Activated CD8-positive, alpha-beta memory T cell treated with anti-CD3 and anti-CD28 coated beads, Interleukin-2, amount 50 U/mL, for 48 hours (primary cell): ENCODE measurements at places on chromosomes 5 and 9.

GRCh38 chr5:108148715-108149139 is 233.2 kb downstream of the FBXL17 start:
- no peak for DNase-seq

GRCh38 chr9:81787747-81788632 is 98.6 kb upstream of the TLE1 start:
- DNase-seq, result no peak

DNA sequence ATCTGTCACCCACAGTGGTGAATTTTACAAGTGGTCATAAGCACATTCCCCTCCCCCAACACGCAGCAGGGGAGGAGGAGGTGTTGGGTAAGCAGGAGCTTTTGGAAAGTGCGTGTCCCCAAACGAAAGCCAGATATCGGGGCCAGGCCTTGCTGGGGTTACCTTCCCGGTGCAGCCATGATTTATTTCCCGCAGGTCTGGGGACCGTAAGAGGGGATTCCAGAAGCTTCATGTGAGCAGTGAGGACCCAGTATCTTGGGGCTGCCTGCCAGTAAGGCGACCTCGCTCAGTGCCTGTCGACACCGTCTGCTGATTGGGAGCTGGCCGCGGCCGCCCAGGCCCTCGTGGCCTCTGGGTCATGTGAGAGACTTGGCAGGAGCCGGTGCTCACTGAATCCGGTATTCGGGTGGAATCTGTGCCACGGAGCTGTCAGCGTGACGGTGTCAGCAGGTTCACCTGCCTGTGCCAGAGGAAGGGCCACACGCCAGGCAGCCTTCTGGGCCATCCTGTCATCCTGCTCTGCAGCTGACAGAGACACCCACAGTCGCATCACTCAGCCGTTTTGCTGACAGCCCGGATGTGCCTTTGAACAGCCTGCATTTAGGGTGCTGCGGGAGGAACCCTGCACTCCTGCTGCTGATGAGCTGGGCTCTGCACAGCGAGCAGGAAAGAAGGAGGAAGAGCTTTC is 37.3 kb downstream of the SEC61B start:
- peak; percentile 62 for DNase-seq

DNA sequence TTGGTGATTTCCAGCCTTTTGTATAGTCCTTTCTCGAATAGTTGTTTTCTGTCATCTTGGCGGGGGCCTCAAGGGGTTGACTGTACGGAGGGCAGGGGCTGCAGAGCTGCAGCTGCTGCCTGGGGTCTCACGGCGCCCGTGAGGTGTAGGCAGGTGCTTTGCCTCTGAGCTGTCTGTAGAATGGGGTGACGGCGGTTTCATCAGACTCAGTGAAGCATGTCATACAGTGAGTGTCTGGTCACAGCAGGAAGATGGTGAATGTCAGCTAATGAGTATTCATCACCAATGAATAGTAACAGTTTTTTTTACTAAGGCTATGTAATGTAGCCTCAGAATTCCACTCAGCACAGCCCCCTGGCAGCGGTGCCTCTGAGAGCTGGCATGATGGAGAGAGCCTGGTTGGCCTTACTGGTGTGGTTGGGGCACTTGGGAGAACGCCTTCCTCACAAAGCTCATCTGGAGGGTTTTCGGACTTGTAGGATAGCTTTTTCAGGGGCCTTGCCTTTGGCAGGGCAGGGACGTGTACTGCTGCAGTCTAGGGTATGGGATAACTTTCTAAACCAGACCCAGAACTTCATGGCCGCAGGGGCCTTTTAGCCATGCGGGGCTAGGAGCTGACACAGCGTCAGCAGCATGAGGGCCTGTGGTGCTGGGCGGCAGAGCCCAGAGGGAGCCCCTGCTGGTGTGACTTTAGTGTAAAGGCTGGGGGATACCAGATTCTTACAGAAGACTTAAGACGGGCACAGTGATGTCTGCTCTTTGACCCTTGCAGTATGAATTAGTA is 15.0 kb downstream of the TENT4A start:
- no peak for DNase-seq

DNA sequence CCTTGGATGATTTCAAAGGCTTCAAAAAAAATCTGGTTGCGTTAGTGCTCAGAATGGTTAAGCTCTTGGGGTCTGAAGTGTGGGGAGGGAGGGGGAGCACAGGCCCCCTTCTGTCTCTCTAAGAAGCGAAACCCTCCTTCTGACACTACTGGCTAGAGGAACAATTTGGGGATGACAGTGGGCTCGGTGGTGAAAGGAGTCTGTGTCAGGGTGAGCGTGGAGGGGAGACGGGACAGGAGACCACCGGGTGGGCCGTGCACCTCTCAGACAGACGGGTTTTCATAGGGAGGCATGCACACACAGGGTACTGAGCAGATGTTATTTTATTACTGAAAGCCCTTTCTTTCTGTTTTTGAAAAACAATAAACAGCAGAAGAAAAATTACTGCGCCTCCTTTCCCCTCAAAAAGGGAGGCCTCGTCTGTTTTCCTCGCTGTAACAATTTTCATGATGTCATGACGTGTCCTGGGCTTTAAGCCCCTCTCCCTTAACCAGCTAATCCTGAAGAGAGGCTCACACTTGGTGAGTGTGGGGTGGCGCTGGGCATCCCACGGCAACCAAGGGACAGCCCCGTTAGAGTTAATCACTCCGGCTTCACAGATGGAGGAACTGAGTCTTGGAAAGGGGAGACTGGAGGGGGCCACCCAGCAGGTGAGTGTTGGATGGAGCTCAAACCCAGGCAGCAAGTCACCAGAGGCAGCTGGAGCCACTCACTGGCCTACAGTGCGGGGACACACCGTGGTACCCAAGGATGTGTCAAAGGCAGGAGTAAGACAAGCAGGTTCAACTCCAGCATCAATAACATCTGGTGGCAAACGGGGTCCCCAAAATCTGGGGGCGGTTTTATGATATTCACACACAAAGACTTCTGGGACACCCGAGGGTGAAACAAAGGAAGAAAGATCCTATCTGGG is 53.4 kb downstream of the PTCH1 start:
- no peak for DNase-seq

DNA sequence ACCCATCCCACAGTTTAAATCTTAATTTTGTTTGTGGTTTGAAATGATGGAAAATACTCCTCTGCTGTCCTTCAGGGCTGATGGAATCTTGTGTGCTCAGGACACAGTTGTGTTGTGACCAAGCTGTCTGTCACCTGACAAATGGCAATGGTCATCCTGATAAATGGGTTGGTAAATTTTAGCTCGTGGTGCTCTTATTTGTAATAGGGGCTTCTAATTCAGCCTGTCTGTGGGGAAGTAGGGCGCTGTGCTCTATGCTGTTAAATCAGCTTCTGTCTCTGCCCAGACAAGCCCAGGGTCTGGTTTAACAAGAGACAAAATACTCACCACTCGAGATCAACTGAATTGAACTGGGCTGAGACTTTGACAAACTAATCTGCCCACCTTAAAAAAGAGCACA is 4.5 kb downstream of the LRRTM2 start:
- no peak for DNase-seq

DNA sequence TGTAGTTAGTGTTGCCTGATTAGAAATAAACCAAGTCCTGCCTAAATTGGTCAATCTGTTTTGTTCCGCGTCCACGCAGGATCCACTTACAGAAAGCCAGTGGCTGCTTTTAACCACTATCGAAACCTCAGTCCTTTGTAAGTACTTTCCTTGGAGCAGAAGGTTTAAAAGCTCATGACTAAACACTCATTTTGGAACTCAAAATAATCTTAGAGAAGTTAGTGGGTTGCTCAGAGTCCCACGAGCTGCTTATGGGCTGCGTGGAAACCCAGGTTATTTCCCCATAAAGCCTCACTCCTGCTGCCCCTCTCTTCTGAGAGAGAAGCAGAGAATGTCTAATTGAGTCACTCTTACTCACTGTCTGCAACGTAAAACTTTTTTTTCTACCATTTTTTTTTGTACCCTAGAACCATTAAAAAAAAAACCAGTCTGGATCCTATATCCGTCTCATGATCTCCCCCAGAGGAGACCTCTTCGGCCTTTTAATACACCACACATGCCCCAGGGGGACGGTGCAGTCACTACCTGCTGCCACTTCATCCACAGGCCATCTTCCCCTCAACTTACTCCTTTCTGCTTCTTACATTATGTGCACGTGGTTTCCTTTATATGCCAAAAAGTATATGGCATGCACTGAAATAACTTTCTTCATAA is 7.6 kb downstream of the BASP1 start:
- no peak for DNase-seq

DNA sequence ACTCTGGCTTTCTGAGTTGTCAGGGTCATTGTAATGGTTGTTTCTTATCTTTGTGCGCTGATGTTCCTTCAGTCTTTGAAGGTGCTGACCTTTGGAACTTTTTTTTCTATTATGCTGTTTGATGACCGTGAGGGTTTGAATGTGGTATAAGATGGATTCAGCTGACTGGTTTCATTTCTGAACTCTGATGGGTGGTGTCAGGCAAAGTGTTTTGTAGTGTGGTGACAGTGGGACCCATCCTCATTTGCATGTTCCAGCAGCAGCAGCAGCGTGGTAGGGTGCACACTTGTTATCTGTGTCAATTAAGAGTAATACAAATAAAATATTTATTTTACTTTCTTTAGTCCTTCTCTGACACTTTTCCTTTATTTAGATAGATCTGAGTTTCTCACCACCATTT is 227.7 kb upstream of the PRR16 start:
- no peak for DNase-seq

DNA sequence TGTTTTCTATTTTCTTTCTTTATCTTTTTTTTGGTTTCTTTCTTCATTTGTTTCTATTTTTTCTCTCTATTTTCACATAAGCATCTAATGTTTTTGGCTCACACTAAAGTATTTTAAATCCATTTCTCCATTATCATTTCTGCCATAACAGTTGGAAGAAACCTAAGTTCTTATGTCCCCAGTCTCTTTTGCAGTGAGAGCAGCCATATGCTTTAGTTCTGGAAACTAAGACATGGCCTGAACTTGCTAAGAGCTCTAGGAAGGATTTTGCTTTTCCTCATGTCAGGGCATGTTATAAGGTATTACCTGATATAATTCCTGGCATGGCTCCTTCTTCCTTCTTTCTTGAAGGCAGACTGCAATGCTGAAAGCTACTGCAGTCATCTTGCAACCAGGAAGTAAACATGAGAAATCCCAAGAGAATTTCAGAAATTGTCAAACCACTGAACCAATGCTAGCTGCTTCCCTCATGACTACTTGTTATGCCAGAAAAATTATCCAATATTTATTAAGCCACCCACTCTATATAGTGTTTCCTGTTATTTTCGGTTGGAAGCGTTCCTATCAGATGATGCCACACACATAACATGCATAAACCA is 171.1 kb downstream of the TAF11L14 start:
- DNase-seq, result no peak

DNA sequence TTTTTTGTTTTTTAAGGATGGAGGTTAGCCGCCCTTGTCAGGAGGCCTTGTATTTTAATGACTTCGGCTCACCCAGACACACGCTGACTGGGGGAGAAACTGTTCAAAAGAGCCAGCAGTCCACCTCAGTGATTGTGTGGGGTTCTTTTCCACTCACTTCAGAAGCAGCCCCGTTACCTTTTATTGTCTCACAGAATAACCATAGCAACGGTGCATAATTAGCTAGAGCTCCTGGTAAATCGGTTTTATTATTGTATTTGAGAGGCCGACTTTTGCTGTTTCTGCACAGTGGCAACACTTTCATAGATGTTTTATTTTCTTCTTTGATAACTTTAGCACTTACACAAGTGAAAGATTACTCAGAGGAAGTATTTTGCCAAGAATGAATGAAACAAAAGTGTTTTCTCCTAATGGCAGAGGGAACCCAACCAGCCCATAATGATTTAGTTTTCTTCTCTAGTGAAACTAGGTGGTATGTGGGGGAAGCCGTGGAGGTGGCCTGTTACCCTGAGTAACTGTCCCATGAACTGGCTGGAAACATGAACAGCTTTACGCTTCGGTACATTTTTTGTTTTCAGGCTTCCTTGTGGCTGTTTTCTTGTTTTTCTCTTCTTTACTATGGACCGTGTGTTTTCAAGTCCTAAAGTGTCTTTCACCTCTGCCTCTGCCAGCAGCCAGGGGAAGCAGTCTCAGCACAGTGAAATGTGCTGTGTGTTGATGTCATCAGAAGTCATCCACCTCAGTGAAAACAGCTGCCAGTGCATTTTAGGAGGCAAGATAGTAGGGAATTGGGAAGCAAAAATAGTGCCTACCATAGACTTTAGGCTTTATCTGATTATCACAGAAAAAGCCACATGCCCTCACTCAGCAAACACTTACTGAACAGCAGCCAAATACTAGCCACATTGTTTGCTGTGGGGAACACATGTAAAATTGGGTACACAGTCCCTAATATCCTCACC is 414.7 kb downstream of the KDM4C start:
- no peak for DNase-seq

DNA sequence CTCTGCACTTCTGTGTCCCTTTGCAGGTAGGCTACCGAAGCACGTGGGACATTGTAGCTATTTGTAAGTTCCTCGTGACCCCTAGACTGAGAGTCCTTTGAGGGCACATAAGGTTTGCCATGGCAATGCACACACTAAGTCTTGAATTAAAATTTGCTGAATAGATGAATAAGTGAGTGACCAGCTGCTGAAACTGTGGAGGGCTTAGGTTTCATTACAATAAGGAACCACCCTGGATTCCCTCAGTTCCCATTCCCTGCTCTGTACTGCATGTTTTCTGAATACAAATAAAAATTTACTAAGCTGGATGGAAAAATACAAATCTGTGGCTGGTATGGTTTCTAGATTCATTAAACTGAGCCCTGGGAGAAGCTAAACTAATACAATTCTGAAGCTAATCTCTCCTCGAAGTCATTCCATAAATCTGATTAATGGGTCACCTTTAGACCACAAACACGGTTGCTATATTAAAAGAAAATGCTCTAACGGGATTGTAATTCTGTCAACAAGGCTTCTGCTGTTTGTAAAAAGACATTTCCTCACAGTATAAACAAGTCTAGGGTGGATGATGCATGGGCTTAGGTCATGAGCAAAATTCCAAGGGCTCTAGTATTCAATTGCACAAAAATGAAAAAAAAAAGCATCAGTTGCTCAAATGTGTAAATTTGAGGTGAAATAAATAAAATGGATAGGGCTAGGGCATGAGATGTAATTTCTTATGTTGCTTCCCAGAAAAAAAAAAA is 172.3 kb downstream of the ATP10B start:
- no peak for DNase-seq

- DNase-seq, result no peak
Observed at GRCh38 chr5:141529002-141529401, 40.1 kb downstream of the PCDHGC5 start.

DNA sequence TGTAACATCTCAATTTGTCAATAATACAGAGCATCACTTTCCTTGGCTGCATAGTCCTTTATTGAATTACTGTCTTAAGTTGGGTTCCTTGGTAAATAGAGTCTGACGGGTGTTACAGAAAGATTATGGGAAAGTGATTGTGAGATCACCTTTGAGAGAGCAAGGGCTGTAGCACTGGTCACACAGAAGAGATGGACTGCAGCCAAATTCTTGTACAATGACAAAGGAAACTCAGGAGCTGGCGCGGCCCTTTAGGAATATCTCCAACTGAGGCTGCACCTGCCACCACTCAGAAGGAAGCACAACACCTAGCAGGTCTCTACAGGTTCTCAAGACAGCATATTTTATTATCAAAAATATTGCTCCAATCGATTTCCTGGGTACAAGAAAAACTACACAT is 350.0 kb upstream of the ISL1 start:
- DNase-seq, result no peak
